RWPE2 (cell line): ENCODE measurements at places on chromosomes 4 and X.

- no peaks in the 10 kb centered on the region for H3K36me3 ChIP-seq
- peaks cover 35% of the 10 kb centered on the region for H3K4me1 ChIP-seq
- H3K4me3 ChIP-seq: peak overlapping the region; percentile 53
- DNase-seq: no peak
- H3K27me3 ChIP-seq: no peaks in the 10 kb centered on the region
These were observed 1.9 kb downstream of the ARHGAP10 start for GRCh38 chr4:147733716-147734344.

DNA sequence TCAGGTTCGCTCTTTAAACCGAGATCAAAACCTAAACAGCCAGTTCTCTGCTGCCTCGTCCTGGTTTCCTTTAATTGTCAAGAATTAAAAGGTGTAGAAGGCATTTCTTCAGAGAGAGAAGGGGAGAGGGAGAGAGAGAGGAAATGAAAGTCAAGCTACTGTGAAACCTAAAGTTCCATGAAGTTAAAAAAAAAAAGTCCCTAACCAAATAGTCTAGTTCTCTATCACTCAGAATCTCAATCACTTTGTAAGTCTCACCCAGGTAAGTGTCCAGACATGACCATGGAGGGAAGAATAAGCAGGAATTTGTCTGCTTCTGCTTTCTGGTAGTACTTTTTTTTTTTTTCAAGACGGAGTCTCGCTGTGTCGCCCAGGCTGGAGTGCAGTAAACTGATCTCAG lies 18.8 kb upstream of the SMIM14 start:
- H3K27me3 ChIP-seq: no peaks in the 10 kb centered on the region
- H3K36me3 ChIP-seq: no peaks in the 10 kb centered on the region
- no peak overlapping the region for H3K4me3 ChIP-seq
- no peak overlapping the region for H3K27ac ChIP-seq
- H3K4me1 ChIP-seq: no peaks in the 10 kb centered on the region

- no peak overlapping the region for H3K27ac ChIP-seq
- no peak overlapping the region for H3K4me3 ChIP-seq
- no peaks in the 10 kb centered on the region for H3K27me3 ChIP-seq
- no peaks in the 10 kb centered on the region for H3K4me1 ChIP-seq
These were observed 60.7 kb upstream of the LCORL start for GRCh38 chr4:18082236-18082635.

DNA sequence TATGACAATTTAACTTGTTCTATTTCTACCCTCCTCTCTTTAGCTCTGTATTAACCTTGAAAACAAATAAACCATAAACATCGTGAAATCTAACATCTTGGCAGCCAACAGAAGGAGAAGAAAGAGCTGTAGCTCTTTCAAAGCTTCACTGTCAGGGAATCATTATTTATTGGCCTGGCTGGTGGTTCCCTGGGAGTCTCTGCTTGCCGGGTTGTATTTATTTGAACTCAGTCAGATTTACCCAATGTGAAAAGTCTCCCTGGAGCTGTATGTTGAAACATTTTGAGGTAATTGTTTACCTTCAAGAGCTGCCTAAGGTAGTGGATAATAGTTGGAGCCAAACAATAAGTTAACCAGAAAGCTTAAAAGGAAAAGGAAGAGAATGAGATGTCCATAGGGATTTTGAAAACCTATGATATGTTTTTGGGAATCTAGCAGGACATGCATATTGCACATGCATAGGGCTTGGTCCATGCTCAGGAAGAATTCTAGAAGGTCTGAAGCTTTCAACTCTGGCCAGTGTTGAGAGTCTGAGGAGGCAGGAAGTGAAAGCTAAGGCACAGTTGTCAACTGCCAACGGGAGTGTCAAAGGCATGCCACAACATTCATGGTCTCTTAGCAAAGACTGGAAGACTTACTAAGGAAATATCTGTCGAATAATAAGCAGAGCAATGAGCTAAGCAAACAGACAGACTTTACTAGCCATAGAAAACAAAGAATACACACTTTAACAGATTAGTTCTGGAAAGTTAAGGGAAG lies 621.6 kb downstream of the PCDH7 start:
- H3K4me1 ChIP-seq: no peaks in the 10 kb centered on the region
- no peak for DNase-seq
- H3K4me3 ChIP-seq: no peak overlapping the region
- no peaks in the 10 kb centered on the region for H3K36me3 ChIP-seq

DNA sequence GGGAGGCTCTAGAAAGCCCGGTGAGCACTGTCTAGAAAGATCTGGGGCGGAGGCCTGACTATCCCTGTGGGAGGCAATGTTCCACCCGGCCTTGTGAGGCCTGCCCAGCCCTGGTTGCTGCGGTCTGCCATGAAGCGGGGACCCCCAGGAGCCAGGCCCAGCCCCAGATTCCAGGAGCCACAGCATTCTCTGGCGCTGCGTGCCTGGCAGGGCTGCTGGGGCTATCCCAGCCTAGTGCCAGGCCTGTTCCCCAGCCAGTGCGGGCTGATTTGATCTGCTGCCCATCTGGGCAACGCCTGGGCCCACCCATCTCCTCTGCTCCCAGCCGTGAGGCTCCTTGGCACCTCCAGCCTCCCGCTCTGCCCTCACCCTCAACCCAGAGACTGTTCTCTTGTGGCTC lies 19.6 kb downstream of the ATP2B3 start:
- no peak overlapping the region for H3K27ac ChIP-seq
- no peak overlapping the region for H3K4me3 ChIP-seq
- H3K36me3 ChIP-seq: no peaks in the 10 kb centered on the region
- no peaks in the 10 kb centered on the region for H3K27me3 ChIP-seq
- no peaks in the 10 kb centered on the region for H3K4me1 ChIP-seq
- no peak for DNase-seq

GRCh38 chr4:73445383-73446335 lies 9.6 kb downstream of the AFP start:
- H3K4me3 ChIP-seq: no peak overlapping the region
- no peak overlapping the region for H3K27ac ChIP-seq
- peaks cover 4% of the 10 kb centered on the region for H3K27me3 ChIP-seq

DNA sequence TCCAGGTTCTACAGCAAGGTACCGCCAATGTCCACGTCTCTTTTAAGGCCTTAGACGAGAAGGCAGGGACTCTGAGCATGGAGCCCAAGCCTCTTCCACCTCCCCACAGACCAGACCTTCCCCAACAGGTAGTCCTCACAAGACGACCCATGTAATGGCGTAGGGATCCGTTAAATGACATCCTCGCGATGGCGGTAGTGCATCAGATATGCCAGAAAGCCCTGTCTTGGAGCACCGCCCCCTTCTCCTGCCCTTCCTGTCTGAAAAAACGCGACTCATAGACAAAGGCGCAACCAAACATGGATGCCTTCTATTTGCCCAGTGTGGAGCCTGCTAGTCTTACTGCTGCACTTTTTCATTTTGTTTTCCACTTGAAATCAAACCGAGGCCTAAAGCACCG lies 185.4 kb downstream of the OR13H1 start:
- no peak overlapping the region for H3K27ac ChIP-seq
- no peaks in the 10 kb centered on the region for H3K4me1 ChIP-seq

GRCh38 chr4:85039526-85039925 lies 73.0 kb upstream of the WDFY3 start:
- no peaks in the 10 kb centered on the region for H3K27me3 ChIP-seq
- no peaks in the 10 kb centered on the region for H3K36me3 ChIP-seq
- DNase-seq: no peak
- H3K4me1 ChIP-seq: no peaks in the 10 kb centered on the region
- H3K4me3 ChIP-seq: no peak overlapping the region
- H3K27ac ChIP-seq: no peak overlapping the region

DNA sequence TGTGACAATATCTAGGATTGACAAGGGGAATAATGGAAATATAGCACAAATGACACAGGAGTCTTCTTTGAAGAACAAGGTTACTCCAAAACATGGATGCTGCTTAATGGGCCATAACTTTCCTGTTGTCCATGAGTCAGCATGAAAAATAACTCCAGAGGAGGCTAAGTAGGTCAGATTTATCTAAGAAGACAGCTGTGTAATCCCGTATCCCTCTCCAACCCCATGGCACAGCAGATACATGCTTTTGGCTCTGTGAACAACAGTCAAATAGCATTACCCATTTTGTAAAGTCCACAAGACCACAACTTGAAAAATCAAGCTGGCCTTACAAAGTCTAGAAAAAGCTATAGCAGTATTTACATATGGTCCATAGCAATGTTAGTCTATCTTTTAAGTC lies 2.1 kb upstream of the TMEM131L start:
- H3K36me3 ChIP-seq: no peaks in the 10 kb centered on the region
- H3K4me3 ChIP-seq: no peak overlapping the region
- H3K27me3 ChIP-seq: no peaks in the 10 kb centered on the region

- no peaks in the 10 kb centered on the region for H3K36me3 ChIP-seq
- H3K27ac ChIP-seq: no peak overlapping the region
- DNase-seq: no peak
- H3K4me1 ChIP-seq: no peaks in the 10 kb centered on the region
- no peaks in the 10 kb centered on the region for H3K27me3 ChIP-seq
These were observed 71.1 kb upstream of the NLGN4X start for GRCh38 chrX:6299724-6300123.

GRCh38 chr4:90061881-90062280 lies 65.3 kb upstream of the CCSER1 start:
- no peak for DNase-seq
- no peak overlapping the region for H3K4me3 ChIP-seq
- H3K27ac ChIP-seq: no peak overlapping the region

- no peaks in the 10 kb centered on the region for H3K4me1 ChIP-seq
- no peaks in the 10 kb centered on the region for H3K27me3 ChIP-seq
- DNase-seq: no peak
- no peaks in the 10 kb centered on the region for H3K36me3 ChIP-seq
- no peak overlapping the region for H3K27ac ChIP-seq
- no peak overlapping the region for H3K4me3 ChIP-seq
These were observed 66.4 kb upstream of the OR13H1 start for GRCh38 chrX:131477498-131477897.

DNA sequence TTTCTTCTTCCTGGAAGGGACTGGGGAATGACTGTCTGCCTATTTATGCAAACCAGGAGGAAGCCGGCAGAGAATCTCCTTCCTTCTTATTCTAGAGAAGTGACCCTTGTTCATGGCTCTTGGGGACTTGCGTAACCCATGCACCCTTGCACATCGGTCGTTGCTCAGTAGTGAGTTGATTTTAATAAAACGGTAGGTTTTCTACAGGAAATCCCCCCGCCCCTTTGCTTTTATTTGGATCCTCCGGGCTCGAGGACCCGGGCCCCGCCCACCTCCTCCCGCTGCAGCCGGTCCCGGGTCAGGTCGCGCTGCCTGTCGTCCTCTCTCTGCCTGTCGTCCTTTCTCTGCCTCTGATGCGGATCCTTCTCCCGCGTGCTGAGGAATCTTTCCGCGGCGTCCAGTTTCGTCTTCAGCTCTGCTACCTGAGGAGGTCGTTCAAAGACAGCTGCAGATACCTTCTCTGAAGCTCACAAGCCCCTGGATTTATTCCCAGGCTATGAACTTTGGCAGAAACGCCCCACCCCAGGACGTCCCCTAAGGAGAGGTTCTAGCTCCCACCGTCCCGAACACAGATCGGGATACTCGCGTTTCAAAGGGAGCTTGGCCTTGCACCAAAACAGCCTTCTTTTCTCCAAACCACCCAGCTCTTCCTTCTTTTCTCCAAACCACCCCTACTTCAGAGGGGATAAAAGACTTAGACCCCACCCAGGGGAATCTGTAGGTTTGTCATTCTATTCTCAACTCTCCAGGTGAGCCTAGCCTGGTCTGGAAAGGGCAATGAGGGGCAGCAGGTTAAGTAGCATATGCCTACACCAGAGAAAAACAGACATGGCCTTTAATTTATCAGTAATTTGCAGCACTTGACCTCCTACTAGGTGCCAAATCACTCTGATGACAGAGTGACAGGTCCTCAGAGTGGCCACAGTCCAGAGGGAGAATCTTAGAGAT lies 7.0 kb downstream of the TNIP3 start:
- no peak overlapping the region for H3K27ac ChIP-seq
- H3K4me3 ChIP-seq: no peak overlapping the region
- H3K4me1 ChIP-seq: peaks cover 13% of the 10 kb centered on the region
- H3K36me3 ChIP-seq: no peaks in the 10 kb centered on the region
- DNase-seq: no peak

DNA sequence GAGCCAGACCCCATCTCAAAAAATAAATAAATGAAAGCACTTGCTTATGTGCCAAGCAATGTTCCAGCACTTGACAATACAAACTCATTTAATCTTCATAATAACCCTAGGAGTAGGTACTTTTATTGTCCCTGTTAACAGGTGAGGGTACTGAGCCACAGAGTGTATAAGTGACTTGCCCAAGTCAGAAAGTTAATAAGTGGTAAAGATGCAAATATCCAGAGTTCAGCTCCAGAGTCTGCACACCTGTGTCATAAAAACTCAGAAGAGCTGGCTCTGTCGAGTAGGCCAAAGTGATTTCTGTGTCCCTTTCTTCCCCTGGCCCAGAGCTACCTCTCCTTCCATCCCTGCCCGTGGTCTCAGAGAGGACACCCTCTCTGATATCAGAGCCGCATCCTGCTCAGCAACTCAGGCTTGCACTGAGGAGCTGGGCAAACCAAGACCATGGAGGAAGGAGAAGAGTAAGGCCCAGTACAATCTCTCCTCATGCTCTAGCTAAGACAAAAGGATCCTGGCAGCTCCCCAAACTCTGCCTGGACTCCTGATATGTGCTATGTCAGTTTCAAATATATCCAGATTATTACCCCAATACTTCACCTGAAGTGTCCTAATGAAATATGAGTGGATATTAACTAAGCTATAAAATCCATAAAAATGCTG lies 136.3 kb downstream of the HS6ST2 start:
- H3K27me3 ChIP-seq: no peaks in the 10 kb centered on the region
- DNase-seq: no peak
- no peaks in the 10 kb centered on the region for H3K4me1 ChIP-seq
- no peak overlapping the region for H3K4me3 ChIP-seq
- H3K36me3 ChIP-seq: no peaks in the 10 kb centered on the region

DNA sequence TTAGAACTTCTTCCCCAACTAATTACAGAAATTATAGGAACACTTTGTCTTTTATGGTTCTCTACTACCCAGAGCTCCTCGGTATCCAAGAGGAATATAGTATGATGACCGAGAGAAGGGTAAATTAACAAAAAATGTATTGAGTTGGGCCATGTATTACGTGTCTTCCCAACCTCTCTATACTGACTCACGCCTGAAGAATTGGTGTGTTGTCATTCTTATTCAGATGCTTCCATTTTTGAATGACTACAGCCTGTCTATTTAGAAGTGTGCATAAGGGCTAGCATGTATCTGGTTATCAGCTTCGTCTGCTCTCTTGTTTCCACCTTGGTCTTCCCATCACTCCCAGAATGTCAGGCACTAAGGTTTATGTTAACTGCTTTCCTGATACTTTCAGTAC lies 24.5 kb upstream of the SCD5 start:
- H3K4me3 ChIP-seq: no peak overlapping the region
- peaks cover 96% of the 10 kb centered on the region for H3K36me3 ChIP-seq
- no peaks in the 10 kb centered on the region for H3K27me3 ChIP-seq
- DNase-seq: no peak
- H3K27ac ChIP-seq: no peak overlapping the region

- peaks cover 39% of the 10 kb centered on the region for H3K4me1 ChIP-seq
- no peaks in the 10 kb centered on the region for H3K27me3 ChIP-seq
- H3K27ac ChIP-seq: peak overlapping the region; percentile 95
- no peak overlapping the region for H3K4me3 ChIP-seq
These were observed 47.0 kb upstream of the FAT1 start for GRCh38 chr4:186770481-186771175.
